ENCODE measurements at places on chromosomes 13 and 19.

- no peak for DNase-seq
Observed at GRCh38 chr19:4232614-4233281, 3.4 kb downstream of the EBI3 start.

DNA sequence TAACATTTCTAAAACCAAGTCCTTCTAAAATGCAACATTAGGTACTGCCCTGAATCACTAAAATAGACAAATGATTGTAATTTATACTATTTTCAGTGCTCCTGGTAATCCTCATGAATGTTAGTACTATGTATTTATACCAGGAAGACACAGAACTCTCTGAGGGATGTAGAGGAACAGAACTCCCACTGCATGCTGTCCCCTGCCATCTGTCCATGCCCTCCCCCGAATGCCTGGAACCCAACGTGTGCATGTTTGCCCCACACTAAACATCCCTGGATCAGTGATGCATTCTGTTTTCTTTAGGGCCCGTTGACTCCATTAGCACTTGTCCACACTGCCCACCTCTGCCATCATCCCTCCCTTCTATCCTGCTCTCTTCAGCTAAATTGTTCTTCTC, 26.5 kb downstream of the ENOX1 start:
- DNase-seq, result no peak

GRCh38 chr13:22278336-22278929, 607.6 kb downstream of the FGF9 start:
- DNase-seq, result peak; percentile 48

- DNase-seq, result no peak
Observed at GRCh38 chr13:75691183-75691582, 55.1 kb downstream of the LMO7 start.
